ENCODE measurements at places on chromosomes 1 and 21. TPM values are rescaled to one million over a fixed set of nuclear protein-coding genes. Genes with fewer than 3 reads are reported as not detected.

CD34 gene
- not detected for total RNA-seq

AMY2B gene
- 1.3 TPM for total RNA-seq

FNDC10 gene
- 2.5 TPM for total RNA-seq

LCA5L gene
- 0.55 TPM for total RNA-seq

GPR161 gene
- 0.35 TPM for total RNA-seq

WNT9A gene
- total RNA-seq = 0.04 TPM

SHCBP1L gene
- not detected for total RNA-seq

FAM89A gene
- total RNA-seq = 0.35 TPM

CYP2J2 gene
- 1.1 TPM for total RNA-seq

MECR gene
- total RNA-seq = 24.9 TPM

RXFP4 gene
- not detected for total RNA-seq

IER5 gene
- total RNA-seq = 3.5 TPM

TMEM125 gene
- total RNA-seq = not detected

HSD3B2 gene
- not detected for total RNA-seq

ARHGEF16 gene
- 20.3 TPM for total RNA-seq

S100A9 gene
- 0.31 TPM for total RNA-seq

MROH7 gene
- 0.09 TPM for total RNA-seq

SERBP1 gene
- total RNA-seq = 281 TPM

MAP3K7CL gene
- 0.15 TPM for total RNA-seq

PRRX1 gene
- total RNA-seq = not detected

HES5 gene
- total RNA-seq = not detected

SELP gene
- total RNA-seq = not detected

PPM1J gene
- total RNA-seq = 0.07 TPM

BEND5 gene
- not detected for total RNA-seq

CNR2 gene
- total RNA-seq = not detected

PCAT6 gene
- total RNA-seq = 0.60 TPM

DSCAM gene
- total RNA-seq = not detected

NMNAT1 gene
- total RNA-seq = 14.5 TPM

S100A14 gene
- 2.0 TPM for total RNA-seq

SPATA1 gene
- 1.4 TPM for total RNA-seq

VWA5B1 gene
- not detected for total RNA-seq

GPA33 gene
- total RNA-seq = not detected

SPRR1B gene
- not detected for total RNA-seq

PPFIA4 gene
- not detected for total RNA-seq

CFAP74 gene
- total RNA-seq = 0.27 TPM

HPCAL4 gene
- not detected for total RNA-seq

MORC3 gene
- total RNA-seq = 19.5 TPM

EPHA2 gene
- total RNA-seq = 15.5 TPM

ARHGAP30 gene
- total RNA-seq = 0.20 TPM

PRDM2 gene
- 3.6 TPM for total RNA-seq

TRIM67 gene
- total RNA-seq = not detected

C1orf52 gene
- total RNA-seq = 23.0 TPM

FCRLA gene
- total RNA-seq = not detected

ACOT11 gene
- total RNA-seq = 3.3 TPM

RIMS3 gene
- 5.4 TPM for total RNA-seq

C4BPB gene
- total RNA-seq = 155 TPM

COL11A1 gene
- not detected for total RNA-seq

IVL gene
- not detected for total RNA-seq

CLEC20A gene
- not detected for total RNA-seq

POLR3GL gene
- 15.3 TPM for total RNA-seq

ATP1A4 gene
- total RNA-seq = not detected

SH2D2A gene
- total RNA-seq = 0.73 TPM

EFHD2 gene
- total RNA-seq = 12.7 TPM

CHODL gene
- total RNA-seq = not detected

LRRC40 gene
- 32.7 TPM for total RNA-seq

RNU1-3 gene
- total RNA-seq = 11,018 TPM

LCE1A gene
- total RNA-seq = not detected

RASAL2 gene
- 5.4 TPM for total RNA-seq

Measured in HepG2 (cell line).